ENCODE measurements at places on chromosomes 7 and 10.

DNA sequence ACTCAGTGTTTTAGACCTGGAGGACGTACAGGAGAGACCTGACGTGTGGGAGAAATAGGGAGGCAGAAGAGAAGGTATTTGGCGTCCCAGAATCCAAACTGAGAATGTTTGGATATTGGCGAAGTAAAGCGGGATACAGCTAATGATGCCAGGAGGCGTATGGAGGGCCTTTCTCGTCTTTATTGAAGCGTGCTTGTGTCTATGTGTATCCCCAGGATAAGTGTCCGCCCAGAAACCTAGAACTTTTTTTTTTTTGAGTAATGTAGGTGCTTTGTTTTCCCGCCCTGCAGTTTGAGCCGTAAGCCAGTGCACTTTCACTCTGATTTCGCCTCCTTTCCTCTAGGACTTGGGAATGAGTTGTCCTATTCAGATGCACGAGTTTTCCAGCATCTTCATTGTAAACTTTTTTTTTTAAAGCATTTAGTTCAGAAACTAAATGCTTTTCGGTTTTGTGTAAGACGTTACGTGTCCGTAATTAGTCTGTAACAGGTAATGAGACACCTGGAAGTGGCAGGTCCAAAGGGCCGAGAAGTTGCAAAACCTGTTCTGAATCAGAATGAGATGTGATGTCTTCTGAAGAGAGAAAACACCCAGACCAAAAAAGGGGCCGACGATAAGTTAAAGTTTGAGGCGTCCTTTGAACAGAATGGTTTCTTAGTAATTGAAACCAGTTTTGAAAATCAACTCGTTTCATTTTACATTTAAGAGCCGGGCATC is 746 bp downstream of the ARL5B start:
- no peak for DNase-seq

- DNase-seq, result no peak
These were observed 16.5 kb downstream of the TRIL start for GRCh38 chr7:28941633-28942032.

GRCh38 chr7:132568962-132569361 is 7.3 kb downstream of the PLXNA4 start:
- no peak for DNase-seq

- no peak for DNase-seq
These were observed 164.1 kb downstream of the RPS24 start for GRCh38 chr10:78197628-78198272.

DNA sequence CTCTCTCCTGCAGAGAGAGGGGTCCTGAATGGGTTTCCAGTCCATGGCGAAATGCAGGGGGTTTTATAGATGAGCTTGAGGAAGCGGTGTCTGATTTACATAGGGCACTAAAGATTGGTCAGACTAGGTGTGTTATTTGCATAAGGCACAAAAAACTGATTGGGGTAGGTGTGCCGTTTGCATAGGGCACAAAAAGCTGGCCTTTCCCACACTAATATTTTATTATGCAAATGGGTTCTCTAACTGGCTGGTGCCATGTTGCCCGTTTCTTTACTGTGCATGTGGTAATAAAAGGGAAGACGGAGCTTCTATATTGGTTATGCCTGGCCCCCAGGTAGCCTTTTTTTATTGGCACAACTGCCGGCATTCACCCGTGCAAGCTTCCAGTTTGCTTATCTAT is 50.2 kb downstream of the MALRD1 start:
- DNase-seq, result no peak

DNA sequence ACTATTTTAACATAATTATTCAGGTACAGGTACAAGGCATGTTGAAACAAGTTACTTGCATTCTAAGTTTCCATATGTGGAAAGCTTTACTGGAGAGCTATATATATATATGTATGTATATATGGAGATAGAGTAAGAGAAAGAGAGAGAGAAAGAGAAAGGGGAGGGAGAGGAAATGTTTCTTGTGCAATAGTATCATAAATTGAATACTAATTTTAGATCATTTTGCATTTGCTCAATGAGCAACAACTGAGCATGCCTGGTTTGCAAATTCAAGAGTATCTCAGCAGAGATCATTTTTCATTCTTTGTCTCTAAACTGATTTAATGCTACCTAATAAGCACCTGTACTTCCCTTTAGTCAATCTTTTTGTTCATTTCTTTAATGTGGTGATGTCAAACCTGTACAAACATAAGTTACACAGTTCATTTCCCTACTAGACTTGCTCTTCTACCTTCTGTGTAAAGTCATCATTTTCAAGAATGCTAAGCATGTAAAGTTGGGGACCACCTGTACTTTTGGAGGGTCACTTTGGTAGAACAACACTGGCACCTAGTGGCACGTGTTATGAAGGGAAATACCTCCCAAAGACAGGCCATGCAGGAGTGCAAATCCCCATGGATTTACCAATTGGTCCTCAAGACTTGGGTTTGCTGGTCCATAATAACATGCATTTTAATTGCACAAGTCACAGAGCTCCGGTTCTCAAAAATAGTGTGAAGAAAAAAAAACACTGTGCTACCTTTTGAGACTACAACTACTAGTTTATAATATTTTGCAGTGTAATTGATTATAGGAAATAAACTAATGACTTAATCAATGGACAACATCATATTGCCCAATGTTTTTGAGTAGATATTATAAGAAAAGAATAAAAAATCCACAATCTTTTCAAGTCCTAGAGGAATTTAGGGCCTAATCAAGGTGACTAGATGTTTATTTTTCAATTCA is 431.2 kb upstream of the IGFBP3 start:
- DNase-seq, result no peak

GRCh38 chr7:151684408-151685175 is 164.9 kb upstream of the RHEB start:
- DNase-seq, result no peak

GRCh38 chr10:69406816-69407580 is 9.7 kb downstream of the TACR2 start:
- no peak for DNase-seq

DNA sequence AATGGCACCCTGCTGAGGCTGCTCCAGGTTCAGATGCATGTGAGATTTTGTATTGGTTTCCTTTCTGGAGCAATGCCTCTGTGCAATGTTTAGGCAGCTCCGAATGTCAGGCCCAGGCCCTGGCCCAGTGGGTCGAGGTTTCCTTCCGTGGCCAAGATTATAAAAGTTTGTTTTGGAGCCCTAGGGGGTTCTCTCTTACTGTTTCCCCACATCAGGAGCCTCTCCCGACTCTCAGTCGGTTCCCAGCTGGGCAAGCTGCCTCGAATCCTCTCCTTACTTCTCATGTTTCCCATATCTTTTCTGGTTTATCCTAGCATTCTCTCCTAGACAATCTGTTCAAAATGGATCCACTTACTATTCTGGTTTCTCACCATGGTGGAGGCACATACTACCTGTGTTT is 11.0 kb downstream of the TMEM140 start:
- no peak for DNase-seq

DNA sequence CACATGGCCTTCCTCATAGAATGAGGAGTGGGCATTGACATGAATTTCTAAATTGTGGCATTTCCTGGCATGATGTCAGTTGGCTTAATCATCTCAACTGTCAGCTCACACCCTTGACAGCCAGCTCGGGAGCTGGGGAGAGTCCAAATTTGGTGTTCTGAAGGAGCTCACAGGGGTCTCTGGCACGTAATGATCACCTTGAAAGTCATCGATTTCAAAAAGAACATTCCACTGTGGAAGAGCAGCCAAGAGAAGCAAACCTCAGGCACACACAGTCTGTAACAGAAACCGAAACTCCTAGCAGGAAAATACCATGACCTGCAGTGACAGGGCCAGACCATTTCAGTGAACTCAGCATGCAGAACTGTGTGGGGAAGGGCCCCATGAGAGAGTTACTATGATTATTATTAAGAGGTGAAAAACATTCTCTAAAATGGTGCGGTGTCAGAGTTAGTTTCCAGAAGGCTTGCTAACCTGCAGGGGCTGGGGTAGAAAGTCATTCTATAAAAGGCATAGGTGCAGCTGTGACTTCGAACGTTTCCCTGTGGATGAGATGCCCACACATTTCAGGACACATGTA is 26.4 kb upstream of the KLF6 start:
- DNase-seq, result no peak

DNA sequence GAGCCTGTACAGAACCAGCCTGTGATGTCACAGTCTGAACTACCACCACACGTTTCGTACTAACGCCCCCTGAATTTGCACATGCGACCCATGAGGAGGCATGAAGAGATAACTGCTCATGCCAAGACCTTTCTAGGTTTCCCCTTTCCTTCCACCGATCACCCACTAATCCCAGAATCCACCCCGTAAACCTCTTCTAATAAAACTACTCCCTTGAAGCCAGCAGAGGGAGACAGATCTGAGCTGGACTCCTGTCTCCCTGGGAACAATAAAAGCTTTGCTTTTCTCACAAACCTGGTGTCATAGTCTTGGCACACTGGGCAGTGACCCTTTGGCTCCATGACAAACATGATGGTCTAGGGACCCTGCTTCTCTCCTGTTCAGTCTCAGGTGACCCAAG is 144.5 kb downstream of the FRMD4A start:
- DNase-seq, result no peak

DNA sequence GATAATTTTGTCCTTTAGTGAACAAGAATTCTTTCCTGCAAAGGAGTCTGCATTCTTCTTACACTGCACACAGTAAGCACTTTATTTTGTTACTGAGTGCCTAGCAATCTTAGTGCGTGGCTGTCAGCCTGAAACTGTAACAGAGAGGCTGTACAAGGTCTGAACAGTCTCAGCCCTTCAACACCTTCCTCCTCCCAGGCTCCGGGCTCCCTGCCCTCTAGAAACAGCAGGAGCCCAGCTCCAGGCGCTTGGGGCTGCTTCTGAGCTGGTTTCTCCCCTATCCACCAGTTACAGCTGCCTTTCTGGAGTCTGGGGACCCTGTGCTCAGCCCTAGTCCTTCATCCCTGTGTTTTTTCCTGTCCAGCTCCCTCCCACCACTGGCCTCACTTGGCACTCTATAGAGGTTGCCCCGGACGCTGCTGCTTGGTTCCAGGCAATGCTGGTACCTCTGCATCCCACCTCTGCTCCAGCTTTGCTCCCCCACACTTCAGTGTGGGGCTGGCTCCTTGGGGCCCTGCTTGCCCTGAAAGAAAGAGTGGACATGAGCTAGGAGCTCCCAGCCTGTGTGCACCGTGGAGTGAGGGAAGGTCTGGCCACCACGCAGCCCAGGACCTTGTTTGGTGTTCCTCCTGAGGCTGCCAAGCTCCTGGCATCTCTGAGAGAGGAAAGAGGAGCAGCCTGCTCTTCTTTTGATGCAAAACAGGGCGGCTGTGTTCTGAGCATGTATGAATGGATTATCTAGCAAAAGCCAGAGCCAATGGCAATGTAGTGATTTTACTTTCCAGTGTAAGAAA is 251.2 kb upstream of the GRB10 start:
- DNase-seq, result no peak

- DNase-seq, result no peak
These were observed 211.4 kb downstream of the MDFIC start for GRCh38 chr7:115133248-115133647.

GRCh38 chr10:92740762-92741161 is 51.0 kb downstream of the HHEX start:
- DNase-seq, result no peak

DNA sequence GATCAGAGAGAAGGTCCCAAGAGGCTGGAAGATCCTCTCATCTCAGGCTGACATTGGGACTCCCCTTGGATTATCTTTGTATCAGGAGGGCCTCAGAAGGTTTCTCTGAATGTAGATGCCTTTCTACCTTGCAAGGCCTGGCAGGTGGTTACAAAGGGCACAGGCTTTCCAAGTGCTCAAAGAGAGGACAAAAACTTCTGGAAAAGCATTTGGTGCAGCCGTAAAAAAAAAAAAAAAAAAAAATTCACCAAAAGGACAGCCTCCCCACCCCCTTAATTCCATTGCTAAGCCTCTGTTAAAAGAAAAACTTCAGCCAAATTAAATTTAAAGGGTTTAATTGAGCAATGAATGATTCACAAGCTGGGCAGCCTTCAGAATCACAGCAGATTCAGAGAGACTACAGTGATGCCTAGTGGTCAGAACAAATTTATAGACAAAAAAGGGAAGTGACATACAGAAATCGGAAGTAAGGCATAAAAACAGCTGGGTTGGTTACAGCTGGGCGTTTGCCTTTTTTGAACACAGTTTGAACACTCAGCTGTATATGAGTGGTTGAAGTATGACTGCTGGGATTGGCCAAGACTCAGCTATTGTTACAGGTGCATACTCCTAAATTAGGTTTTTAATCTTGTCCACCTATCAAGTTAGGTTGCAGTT is 42.5 kb upstream of the LRGUK start:
- no peak for DNase-seq
